Fibroblast of pulmonary artery (primary cell): ENCODE measurements at places on chromosomes 12 and 14.

- peak; percentile 87 for DNase-seq
Measured at GRCh38 chr12:47032644-47033043, 46.8 kb upstream of the PCED1B start.

DNA sequence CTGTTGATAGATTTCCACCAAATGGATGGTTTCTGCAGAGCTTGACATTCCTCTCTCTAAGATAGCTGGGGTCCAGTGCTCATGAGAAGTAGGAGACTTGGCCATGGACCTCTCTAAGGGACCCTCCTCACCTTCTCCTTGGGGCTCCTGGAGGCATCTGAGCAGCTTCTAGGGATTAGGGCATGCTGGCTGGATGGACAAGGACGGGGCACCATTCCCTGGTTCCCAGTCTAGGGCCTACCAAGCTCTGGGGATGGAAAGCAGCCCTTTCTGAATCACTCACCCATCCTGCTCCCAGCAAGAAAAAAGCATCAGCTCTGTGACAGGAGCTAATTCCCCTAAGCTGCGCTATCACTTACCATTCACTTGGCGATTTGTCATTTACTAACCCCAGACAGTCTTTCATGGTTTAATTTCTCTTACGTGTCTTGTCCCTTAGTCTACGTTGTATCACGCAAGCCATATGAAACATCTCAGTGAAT is 39.5 kb downstream of the VWF start:
- no peak for DNase-seq

- DNase-seq: peak; percentile 77
Measured at GRCh38 chr14:64612021-64612380, 62.2 kb downstream of the PPP1R36 start.

DNA sequence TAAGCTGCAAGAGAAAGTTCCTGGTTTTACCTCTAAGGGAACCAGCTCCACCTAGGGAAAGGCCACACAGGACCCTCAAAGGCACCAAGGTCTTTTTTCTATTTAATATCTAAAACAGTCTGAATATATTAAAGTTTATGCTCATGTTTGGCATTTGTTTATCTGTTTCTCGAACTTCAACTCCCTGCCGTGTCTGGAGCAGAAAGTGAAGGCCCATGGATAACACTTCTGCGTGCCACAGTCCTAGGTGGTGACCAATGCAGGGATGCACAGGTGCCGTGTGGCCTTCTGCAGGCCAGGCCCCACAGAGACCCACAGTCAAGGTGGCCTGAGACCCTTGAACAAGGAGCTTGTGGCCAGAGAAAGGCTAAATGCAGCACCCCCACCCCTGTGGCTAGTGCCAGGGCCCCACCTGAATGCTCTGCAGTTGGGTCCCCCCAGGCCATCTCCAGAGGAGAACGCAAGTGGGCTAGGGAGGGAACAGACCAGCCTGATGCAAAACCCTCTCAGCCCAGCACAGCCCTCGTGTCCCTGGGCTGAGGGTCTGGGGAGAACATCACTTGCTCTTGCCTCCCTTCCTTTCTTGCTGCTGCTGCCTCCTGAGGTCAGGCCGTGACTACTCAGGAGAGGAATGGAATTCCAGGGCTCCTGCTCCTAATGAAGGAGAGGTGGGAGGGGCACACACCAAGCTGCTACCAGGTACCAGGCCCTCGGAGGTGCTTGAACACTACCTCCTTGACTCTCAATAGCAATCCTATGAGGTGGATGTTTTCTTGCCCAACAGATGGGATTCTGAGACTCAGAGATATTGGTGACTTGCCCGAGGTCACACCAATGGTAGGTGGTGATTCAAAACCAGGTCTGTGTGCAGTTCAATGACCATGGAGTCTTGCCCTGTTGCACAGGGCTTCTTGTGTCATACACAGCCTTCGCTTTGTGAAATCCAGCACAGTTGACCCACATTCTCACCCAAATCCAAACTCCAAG is 45.4 kb downstream of the PSMA6 start:
- DNase-seq: no peak

DNA sequence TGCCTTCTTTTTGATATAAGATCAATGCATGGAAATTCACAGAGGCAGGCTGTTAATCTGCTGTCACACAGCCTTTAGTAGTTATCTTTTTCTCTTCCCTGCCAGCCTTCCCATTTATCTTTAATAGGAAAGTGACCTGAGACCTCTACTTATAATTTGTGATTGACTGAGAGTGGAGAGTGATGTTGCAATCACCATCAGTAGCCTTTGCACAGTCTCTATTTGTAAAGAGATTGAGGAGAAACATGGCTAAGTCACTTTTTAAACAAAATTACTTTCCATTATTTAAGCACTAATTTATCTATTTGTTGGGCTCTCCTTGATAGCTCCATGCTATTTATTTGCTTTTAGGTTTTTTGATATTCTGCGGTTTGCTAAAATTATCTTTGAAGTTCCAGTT is 19.9 kb downstream of the LMNTD1 start:
- no peak for DNase-seq

DNA sequence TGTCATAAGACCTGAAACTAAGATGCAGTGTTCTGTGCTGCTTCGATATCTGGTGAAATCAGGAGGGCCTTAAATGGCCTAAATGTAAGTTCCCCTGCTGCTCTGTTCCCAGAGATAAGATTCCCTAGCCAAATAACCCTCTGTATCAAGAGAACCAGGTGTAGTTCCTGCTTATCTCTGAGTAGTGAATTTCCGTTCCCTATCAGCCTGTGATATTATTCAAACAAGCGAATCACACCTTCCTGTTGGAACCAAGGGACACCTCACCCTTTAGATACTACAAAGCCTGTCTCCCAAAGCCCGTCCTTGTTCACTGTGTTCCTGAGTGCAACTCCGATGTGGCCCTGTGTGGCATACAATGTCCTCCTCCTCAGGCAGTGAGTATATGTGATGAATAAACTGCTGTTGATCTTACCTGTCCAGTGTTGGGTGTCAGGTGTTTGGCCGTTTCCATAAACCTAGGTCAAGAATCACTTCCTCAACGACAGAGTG is 52.2 kb upstream of the COCH start:
- DNase-seq: no peak

- DNase-seq: no peak
Measured at GRCh38 chr12:123928274-123928865, 44.3 kb downstream of the CCDC92 start.

- DNase-seq: no peak
Measured at GRCh38 chr12:11759494-11759878, 110.0 kb downstream of the ETV6 start.

GRCh38 chr12:80559766-80560165 is 115.7 kb downstream of the PTPRQ start:
- no peak for DNase-seq
